Foreskin keratinocyte (primary cell): ENCODE measurements at places on chromosomes 11 and 22. TPM values are rescaled to one million over a fixed set of nuclear protein-coding genes. Genes with fewer than 3 reads are reported as not detected.

GRCh38 chr11:131043251-131043650 is 127.0 kb upstream of the SNX19 start:
- no peak for DNase-seq

- no peak for DNase-seq
Observed at GRCh38 chr11:45294499-45294898, 8.4 kb upstream of the SYT13 start.

DNA sequence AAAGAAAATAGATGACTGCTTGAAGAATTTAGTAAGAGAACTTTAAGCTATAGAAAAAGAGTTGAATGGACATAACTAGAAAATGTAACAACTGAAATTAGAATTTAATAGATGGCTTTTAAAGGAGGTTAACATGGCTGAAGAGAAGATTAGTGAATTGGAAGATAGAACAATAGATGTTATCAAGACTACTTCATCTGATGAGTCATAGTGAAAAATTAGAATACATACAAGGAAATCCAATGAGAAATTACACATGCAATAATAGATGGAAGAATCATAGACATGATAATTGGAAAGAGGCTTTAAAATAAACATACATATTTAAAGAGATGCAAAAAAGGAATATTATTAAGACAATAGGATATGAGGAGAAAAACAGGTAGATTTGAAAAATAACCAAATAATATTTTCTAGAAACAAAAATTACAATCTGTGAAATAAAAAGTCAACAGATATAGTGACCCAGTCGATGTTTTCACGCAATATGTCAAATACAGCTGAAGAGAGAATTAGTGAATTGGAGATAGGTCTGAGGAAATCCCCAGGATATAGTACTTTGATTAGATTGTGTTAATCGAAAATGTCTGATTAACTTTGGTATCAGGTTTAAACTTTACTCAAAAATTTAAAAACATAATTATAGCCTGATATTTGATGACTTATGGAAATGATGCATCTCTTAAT is 28.2 kb downstream of the CAT start:
- DNase-seq = peak; percentile 6

Gene LARGE2
- 42.6 and 48.1 TPM in 2 replicates for total RNA-seq

GRCh38 chr11:121717296-121717695 is 264.5 kb upstream of the SORL1-AS1 start:
- no peak for DNase-seq

DNA sequence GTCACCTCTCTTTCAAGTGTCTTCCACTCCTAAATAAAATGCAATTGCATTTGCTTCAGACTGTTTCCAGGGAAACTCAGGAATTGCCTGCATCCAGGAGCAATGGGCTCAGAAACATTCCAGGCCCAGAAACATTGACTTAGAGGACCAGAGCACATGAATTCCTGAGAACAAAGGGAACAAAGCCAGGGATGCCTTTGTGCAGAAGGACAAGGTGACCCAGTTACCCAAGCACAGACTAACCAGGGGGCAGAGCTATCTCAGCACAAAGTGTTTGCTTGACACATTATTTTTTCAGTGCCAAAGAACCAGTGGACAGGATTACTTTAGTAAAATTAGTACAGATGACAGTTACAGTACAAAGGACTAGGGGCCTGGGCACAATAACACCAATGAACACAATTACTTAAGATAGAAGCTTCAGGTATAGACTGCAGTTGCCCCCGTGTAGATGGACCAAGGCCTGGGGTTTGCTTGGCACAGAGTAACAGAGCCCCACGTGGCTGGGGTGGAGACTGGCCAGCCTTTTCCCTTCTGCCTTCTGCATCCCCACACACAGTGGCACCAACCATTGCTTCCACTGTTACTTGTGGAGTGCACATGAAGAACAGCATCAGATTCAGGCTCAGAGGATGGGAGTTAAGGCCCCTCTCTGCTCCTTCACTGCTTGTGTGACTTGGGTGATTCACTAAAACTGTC is 500.8 kb downstream of the INSC start:
- no peak for DNase-seq

Gene KLHL35
- 0.25 and 0.95 TPM in 2 replicates for total RNA-seq

Gene OR6T1
- not detected in 2 replicates for total RNA-seq

DNA sequence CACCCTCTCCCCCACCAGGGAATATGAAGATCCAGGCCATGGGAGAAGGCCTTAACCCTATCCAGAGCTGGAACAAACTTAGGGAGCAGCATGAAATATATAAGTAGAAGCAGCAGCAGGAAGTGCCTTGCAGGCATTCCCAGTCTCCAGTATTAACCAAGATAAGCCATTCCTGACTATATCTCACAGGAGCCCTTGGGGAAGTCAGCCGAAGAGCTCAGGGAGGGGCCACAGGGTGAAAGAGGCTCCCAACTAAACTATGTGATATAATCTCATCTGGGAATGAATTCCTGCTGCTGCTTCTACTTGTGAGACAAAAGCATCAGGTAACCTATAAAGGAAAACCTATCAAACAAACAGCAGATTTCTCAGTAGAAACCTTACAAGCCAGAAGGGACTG is 36.1 kb upstream of the GUCY1A2 start:
- DNase-seq = no peak

DNA sequence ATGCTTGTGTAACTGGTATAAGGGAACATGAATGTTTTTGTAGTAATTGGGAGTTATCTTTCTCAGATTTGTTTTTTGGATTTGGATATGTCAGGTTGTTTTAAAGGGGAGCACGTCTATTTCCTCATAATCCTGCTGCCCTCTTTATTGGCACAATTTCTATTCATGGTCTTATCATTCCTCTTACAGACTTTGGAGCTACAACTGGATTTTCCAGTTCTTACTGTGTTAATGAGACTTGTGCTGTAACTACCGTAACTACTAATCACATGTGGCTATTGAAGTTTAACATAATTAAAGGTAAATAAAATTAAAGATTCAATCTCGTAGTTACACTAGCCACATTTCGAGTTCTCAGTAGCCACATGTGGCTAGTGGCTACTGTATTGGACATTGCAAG is 1.9 kb downstream of the FDX1 start:
- no peak for DNase-seq

Gene GPHA2
- total RNA-seq = not detected in 2 replicates

Gene PRAME
- not detected in 2 replicates for total RNA-seq

DNA sequence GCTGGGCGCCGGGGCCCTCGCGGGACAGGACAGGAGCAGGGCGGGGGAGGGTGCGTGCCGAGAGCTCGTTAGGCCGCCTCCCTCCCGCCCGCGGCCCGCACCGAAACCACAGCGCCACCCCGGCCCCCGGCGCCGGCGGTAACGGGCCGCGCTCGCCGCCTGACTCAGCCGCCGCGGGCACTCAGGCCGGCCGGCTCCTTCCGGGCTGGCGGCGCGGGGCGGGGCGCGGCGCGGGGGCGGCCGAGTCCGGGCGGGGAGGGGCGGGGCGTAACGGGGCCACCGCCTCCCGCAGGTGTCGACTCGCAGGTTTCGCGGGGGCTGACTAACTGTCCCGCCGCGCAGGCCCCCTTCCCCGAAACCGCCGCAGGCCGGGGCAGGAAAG is at the start of gene AP5B1:
AP5B1 (minus strand) TSS at position 207 of the 382 bp plus-strand sequence. CDS start 385 bp downstream, outside the sequence.
- no peak for DNase-seq

GRCh38 chr22:24584166-24584790 is 8.6 kb downstream of the LRRC75B start:
- DNase-seq = no peak

GRCh38 chr11:326842-327580 is 6.4 kb upstream of the IFITM3 start:
- no peak for DNase-seq

GRCh38 chr11:117002639-117003299 is 95.5 kb downstream of the SIK3 start:
- no peak for DNase-seq

Gene PAAF1
- total RNA-seq = 12.0 and 16.1 TPM in 2 replicates

Gene OR9Q1
- not detected in 2 replicates for total RNA-seq

DNA sequence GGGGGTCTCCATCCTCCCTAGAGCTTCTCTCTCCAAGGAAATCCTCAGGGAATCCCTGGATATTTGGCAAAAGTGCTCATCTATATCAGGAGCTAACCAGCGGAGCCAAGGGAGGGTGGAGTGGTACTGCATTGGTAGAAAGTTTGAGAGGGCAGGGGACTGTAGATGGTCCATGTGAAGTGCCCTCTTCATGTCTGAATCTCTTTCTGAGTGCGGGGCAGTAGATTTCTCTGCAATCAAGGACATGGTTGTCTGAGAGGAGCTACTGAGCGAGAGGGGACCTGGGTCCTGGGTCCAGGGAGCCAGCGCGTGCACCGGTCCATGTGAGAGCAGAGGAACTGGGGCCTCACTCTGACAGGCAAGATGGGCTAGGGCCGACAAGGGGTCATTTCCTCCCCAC is 701 bp downstream of the DIXDC1 start:
- DNase-seq = no peak

GRCh38 chr11:86463120-86463519 is 88.4 kb downstream of the CCDC81 start:
- DNase-seq = peak; percentile 78

GRCh38 chr11:109747839-109748238 is 325.8 kb downstream of the C11orf87 start:
- DNase-seq = peak; percentile 27

DNA sequence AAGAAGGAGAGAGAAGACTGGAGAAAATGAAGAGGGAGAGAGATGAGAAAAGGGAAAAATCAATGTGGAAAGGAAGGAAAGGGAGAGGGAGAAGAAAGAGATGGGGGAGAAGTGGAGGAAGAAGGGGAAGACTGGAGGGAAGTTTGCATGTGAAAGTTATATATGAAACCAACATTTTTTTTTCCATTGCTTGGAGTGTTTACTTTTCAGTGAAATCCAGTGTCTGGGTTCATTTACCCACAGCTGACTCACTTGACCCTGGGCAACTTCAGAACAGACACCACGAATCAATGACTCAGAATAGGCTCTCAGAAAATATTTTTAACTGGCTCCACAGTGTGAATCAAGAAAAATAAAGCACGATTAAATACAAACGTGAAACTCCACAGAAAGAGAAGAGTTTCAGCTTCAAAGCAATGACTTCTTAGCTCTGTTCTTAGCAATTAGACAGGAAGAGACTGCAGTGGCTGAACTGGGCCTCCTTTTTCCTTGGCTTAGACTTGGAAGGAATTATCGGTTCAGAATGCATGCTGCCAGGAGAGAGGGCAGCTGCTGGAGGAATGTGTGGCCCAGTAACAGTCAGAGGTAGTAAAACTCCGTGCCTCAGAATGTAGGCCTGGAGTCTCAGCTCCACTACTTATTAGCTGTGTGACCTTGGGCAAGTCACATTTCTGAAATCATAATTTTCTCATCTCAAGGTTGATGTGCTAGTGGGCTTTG is 237.5 kb downstream of the MIAT start:
- DNase-seq = peak; percentile 76

GRCh38 chr11:63553759-63554158 is 9.4 kb downstream of the PLAAT2 start:
- DNase-seq = peak; percentile 40

Gene SHISAL1
- total RNA-seq = 0.03 TPM in 1 of 2 replicates, not detected in the other

- peak; percentile 34 for DNase-seq
Observed at GRCh38 chr11:108853864-108854263, 189.0 kb downstream of the DDX10 start.

Gene OR56A5
- total RNA-seq = not detected in 2 replicates

Gene MMP13
- not detected in 2 replicates for total RNA-seq

Gene PAX6
- not detected in 2 replicates for total RNA-seq

- no peak for DNase-seq
Observed at GRCh38 chr22:43772831-43773230, 39.3 kb downstream of the EFCAB6 start.

- DNase-seq = peak; percentile 76
Observed at GRCh38 chr11:110524238-110524637, 94.5 kb downstream of the FDX1 start.

DNA sequence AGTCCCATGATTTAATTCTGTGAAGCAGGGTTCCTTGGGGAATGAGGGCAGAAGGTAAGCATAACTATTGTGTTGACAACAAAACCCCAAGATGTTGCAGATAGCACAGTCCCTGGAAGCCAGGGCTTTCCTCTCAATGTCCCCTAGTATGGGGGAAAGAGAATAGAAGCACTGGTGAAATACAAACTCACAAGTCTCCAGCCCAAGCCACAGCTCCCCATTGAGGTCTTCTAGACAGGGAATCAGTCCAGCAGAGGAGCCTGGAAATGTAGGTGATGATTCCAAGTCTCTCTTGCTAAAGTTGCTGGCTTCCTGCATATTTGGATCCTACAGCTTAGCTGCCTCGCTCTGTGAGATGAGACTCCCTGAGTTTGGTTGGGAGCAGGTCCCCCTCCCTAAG is 31.7 kb upstream of the DRD2 start:
- no peak for DNase-seq

- no peak for DNase-seq
Observed at GRCh38 chr11:2363577-2364370, 13.3 kb upstream of the CD81 start.

DNA sequence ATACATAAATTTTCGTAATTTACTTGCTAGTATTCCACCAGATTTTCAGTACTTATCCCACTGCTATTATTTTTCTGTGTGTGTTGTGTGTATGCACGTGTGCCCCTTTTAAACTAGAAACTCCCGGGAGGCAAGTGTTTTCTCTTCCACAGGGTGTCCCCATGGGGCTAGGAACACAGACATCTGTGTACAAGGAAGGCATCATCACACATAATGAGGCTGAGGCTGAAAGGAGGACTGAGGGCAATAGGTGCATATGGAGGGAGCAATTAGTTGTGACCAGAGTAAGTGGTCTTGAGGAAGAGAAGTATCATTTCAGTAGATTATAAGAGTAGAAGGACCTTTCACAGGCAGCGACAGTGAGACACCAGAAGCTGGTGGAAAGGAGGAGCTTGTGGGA is 2.1 kb upstream of the DPAGT1 start:
- no peak for DNase-seq

DNA sequence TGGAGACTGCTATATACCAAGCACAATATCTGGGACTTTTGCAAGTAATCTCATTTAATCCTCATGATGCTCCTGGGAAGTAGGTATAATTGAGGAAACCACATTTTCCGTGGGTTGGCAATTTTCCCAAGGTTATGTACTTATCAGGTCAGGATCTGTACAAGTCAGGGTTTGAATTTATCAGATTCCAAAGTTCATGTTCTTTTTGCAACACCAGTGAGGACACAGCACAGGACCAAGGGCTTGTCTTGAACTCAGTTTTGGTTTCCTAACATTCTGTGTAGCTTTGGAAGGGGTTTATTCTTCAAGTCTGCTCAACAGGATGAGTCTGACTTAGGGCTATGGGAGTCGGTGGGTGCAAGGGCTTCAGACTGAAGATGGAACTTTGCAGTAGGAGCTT is 30.4 kb downstream of the INSC start:
- DNase-seq = no peak

DNA sequence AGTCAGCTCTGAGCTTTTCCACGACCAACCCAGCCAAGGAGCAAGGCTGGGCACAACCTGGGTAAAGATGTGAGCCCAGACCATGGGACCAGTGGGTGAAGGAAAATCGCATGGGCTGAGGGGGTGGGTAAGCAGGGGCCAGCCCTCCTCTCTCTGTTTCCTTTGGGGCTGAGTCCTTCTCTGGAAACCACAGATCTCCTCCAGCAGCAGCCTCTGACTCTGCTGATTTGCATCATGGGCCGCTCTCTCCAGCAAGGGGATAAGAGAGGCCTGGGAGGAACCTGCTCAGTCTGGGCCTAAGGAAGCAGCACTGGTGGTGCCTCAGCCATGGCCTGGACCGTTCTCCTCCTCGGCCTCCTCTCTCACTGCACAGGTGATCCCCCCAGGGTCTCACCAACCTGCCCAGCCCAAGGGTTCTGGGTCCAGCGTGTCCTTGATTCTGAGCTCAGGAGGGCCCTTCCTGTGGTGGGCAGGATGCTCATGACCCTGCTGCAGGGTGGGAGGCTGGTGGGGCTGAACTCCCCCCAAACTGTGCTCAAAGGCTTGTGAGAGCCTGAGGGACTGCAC is 67.8 kb downstream of the GGTLC2 start:
- DNase-seq = no peak

GRCh38 chr11:118841469-118842242 is 42.0 kb upstream of the CXCR5 start:
- no peak for DNase-seq

Gene MPEG1
- not detected in 2 replicates for total RNA-seq
